KBM-7 (cell line): ENCODE measurements at places on chromosomes 5 and 9.

DNA sequence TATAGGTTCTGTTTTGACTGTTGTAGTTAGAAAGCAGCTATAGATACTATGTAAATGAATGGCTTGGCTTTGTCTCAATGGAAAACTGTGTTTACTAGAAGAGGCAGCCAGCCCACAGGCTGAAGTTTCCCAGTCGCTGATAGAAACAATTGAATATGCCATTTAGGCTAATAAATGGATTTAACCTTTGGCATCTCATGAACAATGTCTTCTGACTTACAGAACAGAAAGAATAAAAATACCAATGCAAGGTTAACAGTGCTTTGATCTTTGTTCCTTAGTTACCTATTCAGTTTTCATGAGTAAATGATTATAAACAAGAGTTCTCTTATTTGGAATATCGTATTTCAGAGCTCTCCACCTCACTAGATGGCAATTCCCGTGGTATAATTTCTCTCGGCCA, 120.6 kb downstream of the PAM start:
- DNase-seq, result no peak

DNA sequence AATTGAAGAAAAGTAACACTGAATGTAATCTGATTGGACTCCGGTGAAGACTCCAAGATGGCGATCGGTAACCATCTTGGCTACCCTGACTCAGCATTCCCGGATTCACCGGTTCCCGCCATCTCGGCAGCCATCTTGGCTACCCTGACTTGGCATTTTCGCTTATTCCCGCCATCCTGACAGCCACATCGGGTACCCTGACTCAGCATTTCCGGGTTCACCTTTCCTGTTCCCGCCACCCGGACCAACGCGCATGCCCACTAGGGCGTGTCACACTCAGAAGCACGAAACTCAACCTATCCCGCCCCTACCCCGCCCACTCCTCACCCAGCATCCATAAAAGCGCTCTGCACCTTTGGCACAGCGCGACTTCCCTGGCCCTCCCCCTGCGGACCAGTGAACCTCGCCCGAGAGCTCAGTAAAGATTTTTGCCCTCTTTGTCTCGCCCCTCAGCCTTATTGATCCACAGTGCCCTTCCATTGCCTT, 17.2 kb downstream of the SPTLC1 start:
- no peak for DNase-seq

GRCh38 chr5:179700401-179700918, 1.7 kb downstream of the CANX start:
- DNase-seq, result peak; percentile 34

DNA sequence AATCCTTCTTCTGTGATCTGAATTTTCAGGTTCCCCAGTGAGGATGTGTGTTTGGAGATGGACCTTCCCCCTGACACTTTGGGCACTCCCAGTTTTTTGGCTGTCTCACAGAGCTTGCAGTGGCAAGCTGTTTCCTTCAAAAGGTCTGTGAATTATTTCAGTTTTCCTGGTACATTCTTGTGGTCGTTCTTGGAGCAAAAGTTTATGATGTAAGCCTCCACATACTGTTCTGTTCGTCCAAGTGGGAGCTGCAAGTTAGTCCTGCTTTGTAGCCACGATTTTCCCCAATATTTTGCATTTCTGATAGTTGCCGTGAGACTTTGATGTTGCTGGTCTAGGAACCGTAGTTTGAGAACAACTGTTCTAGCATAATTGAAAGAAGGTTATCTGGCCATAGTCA, 88.3 kb downstream of the MTAP start:
- DNase-seq, result no peak

DNA sequence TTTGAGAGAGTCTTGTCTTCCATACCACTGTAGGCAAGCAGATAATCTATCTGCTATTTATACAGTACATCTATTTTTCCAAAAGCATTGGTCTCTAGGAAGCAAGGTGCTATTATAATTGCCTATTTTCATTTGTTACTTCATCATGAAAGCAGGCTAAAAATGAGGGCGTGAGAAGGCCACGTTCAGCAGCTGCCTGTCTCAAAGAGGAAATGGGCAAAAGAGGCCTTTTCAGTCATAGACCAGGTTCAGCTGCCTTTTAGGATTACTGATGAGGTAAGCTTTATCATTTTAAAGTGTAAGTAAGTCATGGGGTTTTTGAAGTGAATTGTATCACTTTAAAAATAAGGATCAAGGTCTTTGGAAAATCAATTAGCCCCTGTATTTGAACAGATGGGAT, 1091.1 kb upstream of the DMAC1 start:
- no peak for DNase-seq
